H7 (cell line): ENCODE measurements at places on chromosomes 2 and 18.

DNA sequence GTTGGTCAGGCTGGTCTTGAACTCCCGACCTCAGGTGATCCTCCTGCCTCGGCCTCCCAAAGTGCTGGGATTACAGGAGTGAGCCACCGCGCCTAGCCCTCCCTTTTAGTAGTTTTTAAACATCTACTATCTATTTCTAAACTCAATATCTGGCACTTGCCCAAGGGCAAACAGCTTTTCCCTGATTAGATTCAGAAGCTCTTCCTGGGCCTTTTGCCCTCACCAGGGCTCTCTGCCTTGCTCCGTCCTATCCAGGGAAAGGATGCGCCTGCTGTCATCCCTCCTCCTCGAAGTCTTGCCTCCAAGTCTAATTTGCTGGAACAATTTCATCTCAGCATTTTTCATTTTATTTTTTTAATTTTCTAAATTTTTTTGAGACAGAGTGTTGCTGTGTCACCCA, 41.4 kb upstream of the FHOD3 start:
- DNase-seq, result no peak

- peak; percentile 93 for DNase-seq
These were observed 4.6 kb downstream of the PROC start for GRCh38 chr2:127422559-127423477.

DNA sequence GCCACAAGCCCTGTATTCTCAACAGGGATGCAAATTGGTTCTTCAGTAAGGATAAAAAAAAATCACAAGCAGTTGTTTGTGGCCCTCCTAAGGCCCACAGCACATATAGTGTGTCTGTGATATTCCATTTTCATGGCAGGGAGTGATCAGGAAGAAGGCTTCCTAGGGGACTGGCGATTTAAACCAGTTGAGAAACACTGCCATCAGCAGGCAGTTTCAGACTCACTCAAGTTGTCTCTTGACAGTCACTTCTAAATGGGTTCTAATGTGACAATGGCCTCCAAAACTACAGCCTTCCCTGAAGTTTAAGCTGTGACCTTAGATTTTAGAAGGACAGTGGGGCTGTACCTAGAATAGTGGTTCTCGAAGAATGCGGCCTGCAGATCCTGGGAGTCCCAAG, 6.0 kb downstream of the CIAO1 start:
- DNase-seq, result no peak

- DNase-seq, result peak; percentile 19
These were observed 108.4 kb upstream of the OTOS start for GRCh38 chr2:240248721-240249422.

GRCh38 chr2:12287220-12287751, 429.4 kb upstream of the TRIB2 start:
- no peak for DNase-seq

GRCh38 chr2:29195796-29196195, 80.6 kb downstream of the CLIP4 start:
- no peak for DNase-seq

GRCh38 chr2:3500326-3500899, 18.9 kb downstream of the ADI1 start:
- peak; percentile 12 for DNase-seq

DNA sequence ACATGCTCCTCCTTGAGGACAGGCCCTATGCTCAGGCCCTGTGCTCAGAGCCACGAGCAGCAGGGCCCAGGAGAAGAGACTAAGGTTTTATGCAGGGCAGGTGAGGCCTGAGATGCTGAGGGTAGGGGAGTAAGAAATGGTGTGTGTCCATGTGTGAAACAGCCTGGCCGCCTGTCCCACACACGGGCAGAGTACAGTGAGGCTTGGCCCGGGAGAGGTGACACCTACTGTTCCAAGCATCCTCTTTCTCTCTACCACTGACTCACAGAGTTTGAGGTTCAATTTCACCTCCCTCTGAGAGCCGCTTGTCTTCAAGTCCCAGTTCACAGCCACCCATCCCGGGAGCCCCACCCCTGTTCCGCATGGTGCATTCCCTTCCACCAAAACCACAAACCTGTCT, 54.1 kb downstream of the ADNP2 start:
- DNase-seq, result no peak

GRCh38 chr2:70712916-70713315, 55.1 kb downstream of the ADD2 start:
- no peak for DNase-seq

- no peak for DNase-seq
These were observed 20.2 kb upstream of the ST3GAL5 start for GRCh38 chr2:85909005-85909404.

DNA sequence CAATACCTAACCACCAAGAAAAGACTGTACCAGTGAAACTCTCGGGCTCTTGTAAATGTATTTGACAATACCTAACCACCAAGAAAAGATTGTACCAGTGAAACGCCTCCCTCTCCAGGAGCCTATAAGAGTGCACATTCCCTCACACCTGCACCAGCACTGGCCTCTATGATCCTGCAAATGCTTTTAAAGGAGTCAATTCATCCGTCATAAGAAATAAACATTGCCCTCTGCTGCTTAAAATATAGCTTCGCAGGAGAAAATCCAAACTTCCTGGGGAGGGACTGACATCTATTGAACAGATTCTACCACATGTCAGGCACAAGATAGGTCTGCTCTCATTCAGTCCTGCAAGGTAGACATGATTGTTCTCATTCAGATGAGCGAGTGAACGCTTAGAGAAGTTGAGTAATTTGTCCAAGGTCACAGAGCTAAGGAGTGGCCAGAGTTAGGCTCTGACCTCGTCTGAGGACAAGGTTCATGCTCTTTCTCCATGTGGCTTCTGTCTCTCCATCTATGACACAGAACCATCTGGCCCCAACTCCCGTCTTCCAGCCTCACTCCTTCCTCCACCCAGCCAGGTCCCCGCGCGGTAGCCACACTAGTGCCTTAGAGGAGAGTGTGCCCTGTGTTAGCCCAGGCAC, 38.7 kb downstream of the MCFD2 start:
- peak; percentile 54 for DNase-seq
